Dermis blood vessel endothelial cell (primary cell): ENCODE measurements at places on chromosomes 11 and 22. TPM values are rescaled to one million over a fixed set of nuclear protein-coding genes. Genes with fewer than 3 reads are reported as not detected.

DNA sequence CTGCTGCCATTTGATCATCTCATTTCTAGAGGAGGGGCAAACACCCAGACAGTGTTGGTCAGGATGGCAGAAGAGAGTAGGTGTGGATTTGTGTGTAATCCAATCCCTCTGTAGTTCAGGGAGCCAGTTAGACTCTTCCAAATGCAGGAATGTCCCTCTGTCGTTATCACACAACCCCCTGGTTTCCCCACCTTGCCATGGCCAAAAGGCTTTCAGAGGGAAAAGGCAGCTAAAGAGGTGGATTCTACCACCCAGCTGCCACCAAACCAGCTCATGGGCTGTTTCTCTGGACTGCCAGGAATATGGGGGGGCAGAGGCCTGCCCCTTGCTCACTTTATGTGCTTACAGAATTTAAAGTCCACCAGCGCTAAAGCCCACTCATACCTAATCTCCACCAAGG lies 18.1 kb downstream of the TSKU start:
- no peak for DNase-seq

The WNT7B gene
- total RNA-seq, result not detected in 2 replicates

DNA sequence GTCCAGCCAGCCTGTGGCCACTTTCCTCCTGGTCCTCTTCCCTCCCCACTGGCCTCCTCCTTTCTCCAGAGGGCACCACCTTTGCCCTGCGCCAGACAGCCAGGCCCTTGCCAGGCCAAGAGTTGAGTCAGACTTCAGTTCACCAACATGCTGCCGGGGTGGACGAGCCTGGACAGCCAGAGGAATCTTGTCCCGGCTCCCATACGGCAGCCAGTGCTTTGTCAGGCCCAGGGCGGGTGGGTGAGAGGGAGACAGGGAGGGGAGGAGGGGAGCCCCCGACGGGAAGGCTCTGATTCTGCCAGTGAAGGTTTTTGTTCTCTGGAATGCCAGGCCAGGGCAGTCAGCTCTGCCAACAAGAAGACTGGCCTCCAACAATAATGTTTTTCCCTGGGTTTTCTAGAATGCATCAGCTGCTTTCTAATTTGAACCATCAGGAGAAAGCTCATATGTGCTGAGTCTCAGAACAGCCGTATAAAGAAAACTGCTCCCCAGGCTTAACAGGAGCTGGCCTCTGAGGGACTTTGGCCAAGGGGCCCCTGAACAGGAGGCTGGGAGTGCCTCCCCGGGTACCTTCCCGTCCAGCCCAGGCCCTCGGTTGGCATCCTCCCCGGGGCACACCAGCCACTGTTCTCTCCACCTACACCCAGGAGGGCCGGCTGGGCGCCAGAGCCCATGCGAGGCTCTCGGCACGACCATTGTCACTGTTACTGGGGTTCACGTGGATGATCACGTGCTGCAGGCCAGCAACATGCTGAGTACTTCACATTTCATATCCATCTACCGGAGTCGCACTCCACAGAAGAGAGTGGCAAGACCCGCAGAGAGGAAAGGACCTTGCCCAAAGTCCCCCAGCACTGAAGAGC lies 28.6 kb downstream of the LIF start:
- no peak for DNase-seq

The MAML2 gene
- total RNA-seq, result 6.3 and 8.7 TPM in 2 replicates

DNA sequence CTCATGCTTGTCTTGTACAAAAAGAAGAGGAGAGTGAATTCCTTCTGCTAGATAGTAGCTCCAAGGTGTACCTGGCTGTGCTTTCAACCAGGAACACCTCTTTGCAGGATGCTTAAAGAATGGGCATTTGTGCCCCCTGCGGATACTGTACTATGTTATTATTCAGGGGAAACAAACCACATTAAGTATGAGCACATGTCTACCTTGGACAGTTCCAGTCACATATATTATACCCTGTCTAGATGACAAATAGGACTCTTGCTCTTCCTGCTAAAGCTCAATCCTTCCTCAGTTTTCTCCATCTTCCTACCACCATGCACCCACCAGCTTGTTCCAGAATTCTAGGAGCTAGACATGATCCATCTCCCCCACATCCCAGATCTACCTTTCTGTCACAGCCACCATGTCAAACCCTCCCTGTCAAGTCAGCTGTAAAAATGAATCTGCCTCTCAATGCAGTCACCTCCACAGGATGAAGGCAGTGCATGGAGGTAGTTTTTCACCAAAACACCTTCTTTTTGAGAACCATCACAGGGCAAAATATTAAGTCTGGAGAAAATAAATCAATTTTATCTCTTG lies 337.4 kb downstream of the LARGE1 start:
- DNase-seq, result no peak

The OR52N4 gene
- 0.17 TPM in 1 of 2 replicates, not detected in the other for total RNA-seq

DNA sequence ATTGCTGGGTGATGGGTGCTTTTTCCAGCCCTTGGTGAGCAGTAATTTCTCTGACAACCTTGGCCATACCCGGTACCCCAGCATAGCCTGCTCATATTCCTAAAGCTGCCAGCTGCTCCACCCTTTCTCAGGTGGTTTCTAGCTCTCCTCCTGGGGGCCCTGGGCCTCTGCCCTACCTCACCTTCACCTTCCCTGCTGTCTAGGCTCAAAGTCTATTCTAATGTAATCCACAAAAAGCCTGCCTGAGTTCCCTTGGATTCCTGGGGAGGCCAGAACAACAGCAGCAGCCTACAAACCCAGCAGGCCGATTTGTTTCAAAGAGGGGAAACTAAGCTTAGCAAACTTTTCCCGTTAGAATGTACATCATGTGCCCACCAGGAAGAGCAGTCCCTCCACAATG lies 117.6 kb downstream of the DSCAML1 start:
- DNase-seq, result no peak

DNA sequence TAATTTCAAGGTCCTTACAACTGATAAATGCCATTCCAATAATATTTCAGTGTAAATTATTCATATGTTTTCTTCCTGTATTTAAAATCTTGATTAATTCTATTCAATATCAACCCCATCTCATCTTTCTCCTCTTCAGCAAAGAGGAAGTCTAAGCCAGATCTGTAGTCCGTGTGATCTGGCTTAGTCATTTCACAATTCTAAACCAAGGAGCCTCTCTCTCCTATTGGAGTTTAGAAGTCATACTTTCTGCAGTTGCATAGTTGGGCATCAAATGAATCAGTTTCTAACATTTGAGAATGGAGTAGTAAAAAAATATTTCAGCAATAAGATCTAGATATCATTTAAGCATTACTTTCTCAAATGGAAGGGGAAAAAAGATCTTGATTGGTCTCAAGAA lies 354.9 kb downstream of the JRKL start:
- no peak for DNase-seq

DNA sequence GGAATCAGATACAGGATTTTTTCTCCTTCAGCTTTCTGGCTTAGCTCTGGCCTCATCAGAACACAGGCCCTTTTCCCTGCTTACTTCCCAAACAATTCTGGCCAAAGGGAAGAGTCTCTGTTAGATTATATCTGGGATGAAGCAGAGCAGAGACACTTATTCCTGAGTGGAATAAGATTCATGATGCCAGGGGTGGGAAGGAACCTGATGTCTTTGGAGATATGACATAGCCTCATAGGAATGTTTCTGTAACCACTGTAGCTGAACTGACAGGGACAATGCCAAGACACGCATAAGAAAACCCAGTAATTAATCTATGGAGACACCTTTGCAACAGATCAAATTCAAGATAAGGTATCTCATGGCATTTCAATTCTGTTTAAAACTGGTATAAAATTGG lies 177.1 kb upstream of the RAG2 start:
- DNase-seq, result no peak

DNA sequence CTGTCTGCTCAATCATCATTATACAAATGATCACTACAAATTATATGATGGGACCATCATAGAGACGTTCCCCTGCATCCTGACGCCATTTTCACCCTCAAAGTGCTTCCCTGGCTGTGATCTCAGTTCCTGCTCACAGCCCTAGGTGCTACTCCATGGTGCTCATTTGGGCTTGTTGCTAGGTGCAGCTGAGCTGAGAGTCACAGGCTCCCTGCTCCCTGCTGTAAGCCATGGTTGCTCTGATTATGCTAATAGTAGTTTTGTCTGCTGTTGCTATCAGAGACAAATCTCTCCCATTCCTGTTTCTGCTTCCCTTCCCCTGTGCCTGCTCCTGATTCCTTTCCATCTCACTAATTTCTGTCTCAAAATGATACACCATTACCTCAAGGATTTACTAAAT lies 474.3 kb downstream of the METTL15 start:
- no peak for DNase-seq

GRCh38 chr22:41949297-41949965 lies 2.5 kb upstream of the CENPM start:
- DNase-seq, result no peak

The IL10RA gene
- total RNA-seq, result 0.09 TPM in 1 of 2 replicates, not detected in the other

GRCh38 chr11:8097468-8097867 lies 16.5 kb downstream of the TUB start:
- DNase-seq, result no peak

GRCh38 chr22:48151641-48152040 lies 1389.2 kb downstream of the TBC1D22A start:
- no peak for DNase-seq

DNA sequence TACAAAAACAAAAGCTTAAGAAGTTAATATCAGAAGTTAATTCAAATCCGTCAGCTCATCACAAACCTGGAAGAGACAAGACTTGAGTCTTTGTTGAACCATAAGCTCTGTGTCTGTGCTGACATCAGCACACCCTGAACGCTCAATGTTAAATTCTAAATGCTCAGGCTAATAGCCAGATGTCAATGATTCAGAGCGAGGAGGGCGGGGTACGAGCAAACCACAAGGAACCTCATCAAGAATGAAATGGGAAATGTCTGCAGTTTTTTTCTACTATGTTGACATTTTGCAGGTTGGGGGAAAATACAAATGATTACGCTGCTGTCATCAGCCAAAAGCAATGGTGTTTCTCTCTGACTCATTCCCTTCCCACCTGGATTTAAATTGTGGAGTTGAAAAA lies 1057.2 kb downstream of the NTM start:
- no peak for DNase-seq

The CCDC15 gene
- 1.5 and 2.9 TPM in 2 replicates for total RNA-seq

The MS4A6E gene
- not detected in 2 replicates for total RNA-seq

The AGBL2 gene
- 0.17 and 0.23 TPM in 2 replicates for total RNA-seq

DNA sequence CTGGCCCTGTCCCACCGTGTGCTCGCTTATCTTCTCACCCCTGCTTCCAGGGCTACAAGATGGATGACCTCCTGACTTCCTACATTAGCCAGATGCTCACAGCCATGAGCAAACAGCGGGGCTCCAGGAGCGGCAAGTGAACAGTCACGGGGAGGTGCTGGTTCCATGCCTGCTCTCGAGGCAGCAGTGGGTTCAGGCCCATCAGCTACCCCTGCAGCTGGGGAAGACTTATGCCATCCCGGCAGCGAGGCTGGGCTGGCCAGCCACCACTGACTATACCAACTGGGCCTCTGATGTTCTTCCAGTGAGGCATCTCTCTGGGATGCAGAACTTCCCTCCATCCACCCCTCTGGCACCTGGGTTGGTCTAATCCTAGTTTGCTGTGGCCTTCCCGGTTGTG lies 86.5 kb downstream of the MYO7A start:
- DNase-seq, result no peak

DNA sequence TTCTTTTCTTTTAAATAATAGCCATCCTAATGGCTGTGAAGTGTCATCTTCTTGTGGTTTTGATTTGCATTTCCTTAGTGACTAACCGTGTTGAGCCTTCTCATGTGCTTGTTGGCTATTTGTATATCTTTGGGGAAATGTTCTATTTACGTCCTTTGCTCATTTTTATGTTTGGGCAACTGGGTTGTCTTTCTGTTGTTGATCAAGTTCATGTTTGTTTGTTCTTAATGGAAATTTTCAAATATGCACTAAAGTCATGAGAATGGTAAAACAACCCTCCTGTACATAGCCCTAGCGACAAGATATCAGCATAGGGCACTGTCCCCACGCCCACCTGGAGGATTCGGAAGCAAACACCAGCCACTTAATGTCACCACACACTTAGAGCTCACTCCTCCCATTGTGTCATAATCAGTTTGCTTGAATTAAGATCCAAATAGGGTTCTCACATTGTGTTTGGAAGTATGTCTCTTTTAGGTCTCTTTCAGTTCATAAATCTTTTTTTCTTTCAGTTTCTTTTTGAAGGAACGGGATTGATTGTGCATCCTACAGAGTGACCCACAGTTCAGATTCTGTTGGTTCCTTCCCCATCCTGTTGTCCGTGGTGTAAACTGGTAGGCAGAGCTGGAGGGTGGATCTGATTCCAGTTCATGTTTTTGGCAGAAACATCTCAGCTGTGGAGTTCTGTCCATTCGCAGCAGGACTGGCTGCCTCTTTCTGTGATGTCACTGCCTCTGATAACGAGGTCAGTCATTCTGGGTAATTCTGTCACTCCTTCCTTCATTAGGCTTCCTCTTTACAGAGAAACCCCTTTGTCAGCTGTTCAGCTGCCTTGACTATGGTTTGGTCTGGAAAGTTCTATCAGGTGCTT lies 26.4 kb upstream of the ADORA2A start:
- peak; percentile 28 for DNase-seq

- DNase-seq, result no peak
Observed at GRCh38 chr22:27633296-27633871, 168.2 kb downstream of the MN1 start.

GRCh38 chr22:50489363-50490243 lies 2.9 kb downstream of the MIOX start:
- no peak for DNase-seq

The LRRC10B gene
- total RNA-seq, result not detected in 2 replicates
